Activated CD4-positive, alpha-beta T cell treated with anti-CD3 and anti-CD28 coated beads, Interleukin-2, amount 50 U/mL, for 16 hours (primary cell): ENCODE measurements at places on chromosomes 4 and X.

DNA sequence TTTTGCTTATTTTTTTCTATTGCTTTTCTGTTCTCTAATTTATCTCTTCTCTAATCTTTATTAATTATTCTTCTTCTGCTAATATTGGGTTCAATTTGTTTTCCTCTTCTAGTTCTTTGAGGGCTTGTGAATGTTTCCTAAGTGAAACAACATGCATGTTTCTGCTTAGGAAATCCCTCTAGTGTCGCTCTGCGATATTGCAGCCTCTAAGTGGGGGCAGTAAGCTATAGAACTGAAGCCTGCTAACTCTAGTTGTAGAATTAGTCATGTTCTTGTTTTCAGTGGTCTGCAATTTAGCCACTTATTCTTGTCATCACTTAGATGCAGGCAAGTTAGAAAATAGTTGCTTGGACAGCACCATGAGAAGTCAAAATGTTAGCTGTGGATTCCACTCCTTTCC lies 222.6 kb downstream of the SPIN4 start:
- DNase-seq = peak; percentile 52

DNA sequence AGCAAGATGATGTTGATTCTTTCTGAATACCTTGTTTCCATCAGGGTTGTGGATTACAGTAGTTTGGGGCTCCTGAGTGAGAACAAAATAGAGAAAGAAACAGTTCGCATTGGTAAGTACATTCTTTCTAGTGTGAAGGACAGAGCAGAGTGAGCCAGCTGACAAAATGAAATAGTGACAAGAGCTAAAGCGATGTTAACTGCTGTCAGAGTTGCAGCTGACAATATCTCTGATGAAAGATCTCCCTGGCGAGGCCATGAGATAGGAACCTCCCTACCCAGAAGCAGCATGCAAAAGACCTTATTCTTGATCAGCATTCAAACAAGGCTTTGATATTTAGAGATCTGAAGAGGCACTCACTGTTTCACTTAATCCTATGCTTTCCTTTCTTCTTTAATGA lies 258.6 kb downstream of the CAMK2D start:
- no peak for DNase-seq

DNA sequence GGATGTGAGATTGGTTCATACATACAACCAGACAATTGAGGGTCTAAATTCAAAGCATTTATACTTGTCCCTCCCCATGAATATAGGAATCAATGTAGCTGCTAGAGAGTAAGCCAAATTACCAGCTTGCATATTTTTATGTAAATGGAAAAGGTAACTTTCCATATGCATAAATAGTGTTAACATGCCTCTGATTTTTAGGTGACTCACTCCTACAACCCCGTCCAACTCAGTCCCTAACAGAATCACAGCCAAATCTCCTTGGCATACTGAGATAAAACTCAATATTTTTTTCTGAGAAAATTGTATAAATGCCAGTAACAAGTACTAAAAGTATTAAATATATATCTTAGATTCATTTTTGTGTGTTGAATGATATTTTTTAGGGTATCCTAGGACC lies 67.2 kb downstream of the INPP4B start:
- no peak for DNase-seq

- DNase-seq = no peak
Observed at GRCh38 chr4:78482281-78482680, 69.3 kb upstream of the ANXA3 start.

DNA sequence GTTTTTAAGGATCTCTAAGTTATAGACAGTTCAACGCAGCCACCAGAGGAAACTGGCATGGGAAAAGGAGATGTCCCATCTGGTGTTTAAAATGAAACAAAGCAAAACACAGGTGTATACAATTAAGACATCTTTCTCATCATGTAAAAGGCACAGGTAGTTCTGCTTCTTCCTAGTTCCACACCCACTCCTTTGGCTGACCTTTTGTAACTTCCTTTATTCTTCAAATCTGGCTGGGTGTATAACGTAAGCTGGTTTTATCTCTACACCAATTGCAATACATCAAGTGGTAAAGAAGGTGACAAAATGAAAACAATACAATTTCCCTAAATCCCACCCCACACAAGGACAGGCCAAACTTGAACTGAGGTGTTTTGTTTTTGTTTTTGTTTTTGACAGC lies 27.3 kb upstream of the FBXW7 start:
- DNase-seq = no peak

DNA sequence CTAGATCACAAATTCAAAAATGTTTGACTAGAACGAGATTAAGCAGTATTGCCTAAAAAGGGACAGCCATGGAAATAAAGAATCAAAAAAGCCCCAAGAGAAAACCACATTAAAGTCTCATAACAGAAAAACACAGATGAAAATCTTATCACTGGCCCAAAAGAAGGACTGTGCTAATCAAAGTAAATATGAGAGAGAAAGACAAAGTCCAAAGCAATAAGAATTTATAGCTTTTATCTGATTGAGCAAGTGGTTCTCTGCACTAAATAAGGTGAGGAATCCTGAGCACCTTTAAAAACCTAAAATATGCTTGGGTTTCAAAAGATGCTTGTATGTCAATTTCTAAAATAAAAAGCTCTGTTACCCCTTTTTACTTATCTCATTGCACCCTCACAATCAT lies 409.3 kb downstream of the GASK1B start:
- no peak for DNase-seq

DNA sequence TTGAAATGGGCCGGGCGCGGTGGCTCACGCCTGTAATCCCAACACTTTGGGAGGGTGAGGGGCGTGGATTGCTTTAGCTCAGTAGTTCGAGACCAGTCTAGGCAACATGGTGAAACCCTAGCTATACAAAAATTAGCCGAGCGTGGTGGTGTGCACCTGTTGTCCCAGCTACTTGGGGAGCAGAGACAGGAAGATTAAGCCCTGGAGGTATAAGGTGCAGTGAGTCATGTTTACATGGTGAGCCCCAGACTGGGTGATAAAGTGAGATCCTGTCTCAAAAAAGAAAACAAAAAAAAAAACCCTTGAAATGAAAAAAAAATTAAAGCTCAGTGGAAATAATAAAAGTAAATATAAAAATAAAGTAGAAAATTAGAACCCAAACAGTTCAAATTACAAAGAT lies 6.9 kb upstream of the XAGE2 start:
- DNase-seq = no peak
